ENCODE measurements at places on chromosomes 6 and 20. TPM values are rescaled to one million over a fixed set of nuclear protein-coding genes. Genes with fewer than 3 reads are reported as not detected.
A peak's percentile ranks its signal among the peaks of the same experiment; 100 is the strongest.

- no peaks in the 10 kb centered on the region for H3K36me3 ChIP-seq
- H3K4me1 ChIP-seq, result peaks cover 3% of the 10 kb centered on the region
Observed at GRCh38 chr20:17878912-17879602, 89.5 kb downstream of the SNX5 start.

DNA sequence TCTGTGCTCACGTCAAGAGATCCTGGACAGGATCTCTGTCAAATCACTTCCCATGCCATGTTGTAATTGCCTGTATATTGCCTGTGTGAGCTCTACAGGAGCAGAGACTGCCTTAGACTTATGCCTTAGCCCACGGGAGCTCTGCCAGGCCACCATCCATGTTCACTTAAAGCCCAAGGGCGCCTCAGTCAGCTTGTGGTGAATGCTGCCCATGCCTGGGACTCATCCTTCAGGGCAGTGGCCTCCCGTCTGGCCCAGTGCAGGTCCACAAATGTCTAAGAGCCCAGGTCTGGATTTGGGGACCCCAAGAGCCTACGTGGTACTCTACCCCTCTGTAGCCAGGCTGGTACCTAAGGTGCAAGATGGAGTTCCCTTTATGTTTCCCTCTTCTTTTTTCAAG lies 22.4 kb upstream of the BPIFA2 start:
- H3K27ac ChIP-seq, result no peak overlapping the region
- no peak overlapping the region for H3K4me3 ChIP-seq
- DNase-seq, result no peak

HELZ2 gene
- total RNA-seq, result 17.5 TPM

DNA sequence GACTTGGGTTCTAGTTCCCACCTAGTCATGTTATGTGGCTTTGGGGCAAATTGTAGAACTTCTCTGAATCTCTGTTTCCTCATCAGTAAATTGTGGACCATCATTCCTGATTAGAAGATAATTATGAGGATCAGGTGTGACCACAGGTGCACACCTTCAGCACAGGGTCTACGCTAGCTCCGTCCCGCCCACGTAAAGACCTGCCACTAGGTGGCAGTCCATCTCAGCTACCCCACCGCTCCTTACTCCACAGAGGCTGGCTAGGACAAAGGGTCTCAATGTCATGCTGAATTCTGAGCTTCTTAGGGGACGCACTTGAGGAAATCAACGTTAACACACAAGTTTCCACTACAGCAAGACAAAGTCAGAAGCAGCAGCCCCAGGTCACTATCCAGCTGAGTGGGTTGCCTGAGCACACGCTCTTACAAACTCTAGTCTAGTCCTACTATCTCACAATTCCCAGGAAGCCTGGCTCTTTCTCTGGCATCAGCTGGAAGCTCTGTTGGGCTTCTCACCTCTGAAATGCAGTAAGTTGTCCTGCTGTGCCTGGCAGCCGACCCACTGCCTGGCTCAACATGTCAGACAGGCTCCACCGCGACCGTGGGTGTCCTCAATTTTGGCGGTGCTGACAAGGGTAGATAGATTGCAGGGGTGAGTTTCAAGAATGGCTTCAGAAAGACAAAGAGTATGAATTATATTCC lies 2.0 kb upstream of the PLCG1 start:
- H3K4me1 ChIP-seq, result peaks cover 17% of the 10 kb centered on the region
- H3K4me3 ChIP-seq, result no peak overlapping the region
- no peak overlapping the region for H3K27ac ChIP-seq
- DNase-seq, result peak; percentile 53

SLC12A5 gene
- 5.9 TPM for total RNA-seq

Data from H1 (cell line).